Ovary (tissue), 10 donors: ENCODE measurements at places on chromosomes 3 and 15. TPM values are rescaled to one million over a fixed set of nuclear protein-coding genes. Genes with fewer than 3 reads are reported as not detected.

Gene ABHD10
- 30.1 TPM for total RNA-seq

- no peak for DNase-seq
Measured at GRCh38 chr3:132981719-132982118, 56.5 kb upstream of the TMEM108 start.

DNA sequence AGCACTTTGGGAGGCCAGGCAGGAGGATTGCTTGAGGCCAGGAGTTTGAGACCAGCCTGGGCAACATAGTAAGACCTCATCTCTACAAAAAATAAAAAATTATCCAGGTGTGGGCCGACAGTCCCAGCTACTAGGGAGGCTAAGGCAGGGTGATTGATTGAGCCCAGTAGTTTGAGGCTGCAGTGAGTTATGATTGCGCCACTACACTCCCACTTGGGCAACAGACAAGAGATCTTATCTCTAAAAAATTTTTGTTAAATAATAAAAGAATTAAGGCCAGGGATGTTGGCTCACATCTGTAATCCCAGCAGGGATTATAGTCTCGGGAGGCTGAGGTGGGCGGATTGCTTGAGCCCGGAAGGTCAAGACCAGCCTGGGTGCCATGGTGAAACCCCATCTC is 25.8 kb upstream of the NFKBIZ start:
- no peak for DNase-seq

- DNase-seq: no peak
Measured at GRCh38 chr3:125179143-125179883, 33.2 kb downstream of the SLC12A8 start.

GRCh38 chr3:43259626-43260025 is 26.7 kb upstream of the SNRK start:
- no peak for DNase-seq

DNA sequence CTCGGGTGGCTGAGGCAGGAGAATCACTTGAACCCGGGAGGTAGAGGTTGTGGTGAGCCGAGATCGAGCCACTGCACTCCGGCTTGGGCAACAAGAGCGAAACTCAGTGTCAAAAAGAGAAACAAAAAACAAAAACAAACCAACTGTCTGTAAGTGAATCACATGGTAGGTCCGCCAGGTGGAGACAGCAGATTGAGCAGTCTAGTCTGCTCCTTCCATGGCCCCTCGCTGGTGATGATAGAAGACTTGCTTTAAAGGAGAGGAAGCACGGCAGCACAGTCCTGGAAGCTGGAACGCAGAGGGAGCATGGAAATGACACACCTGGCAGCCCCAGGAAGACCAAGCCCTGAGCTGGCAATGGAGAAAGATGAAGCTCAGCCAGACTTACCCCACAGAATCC is 31.4 kb upstream of the MGLL start:
- no peak for DNase-seq
